ENCODE measurements at places on chromosomes 7 and 10.

DNA sequence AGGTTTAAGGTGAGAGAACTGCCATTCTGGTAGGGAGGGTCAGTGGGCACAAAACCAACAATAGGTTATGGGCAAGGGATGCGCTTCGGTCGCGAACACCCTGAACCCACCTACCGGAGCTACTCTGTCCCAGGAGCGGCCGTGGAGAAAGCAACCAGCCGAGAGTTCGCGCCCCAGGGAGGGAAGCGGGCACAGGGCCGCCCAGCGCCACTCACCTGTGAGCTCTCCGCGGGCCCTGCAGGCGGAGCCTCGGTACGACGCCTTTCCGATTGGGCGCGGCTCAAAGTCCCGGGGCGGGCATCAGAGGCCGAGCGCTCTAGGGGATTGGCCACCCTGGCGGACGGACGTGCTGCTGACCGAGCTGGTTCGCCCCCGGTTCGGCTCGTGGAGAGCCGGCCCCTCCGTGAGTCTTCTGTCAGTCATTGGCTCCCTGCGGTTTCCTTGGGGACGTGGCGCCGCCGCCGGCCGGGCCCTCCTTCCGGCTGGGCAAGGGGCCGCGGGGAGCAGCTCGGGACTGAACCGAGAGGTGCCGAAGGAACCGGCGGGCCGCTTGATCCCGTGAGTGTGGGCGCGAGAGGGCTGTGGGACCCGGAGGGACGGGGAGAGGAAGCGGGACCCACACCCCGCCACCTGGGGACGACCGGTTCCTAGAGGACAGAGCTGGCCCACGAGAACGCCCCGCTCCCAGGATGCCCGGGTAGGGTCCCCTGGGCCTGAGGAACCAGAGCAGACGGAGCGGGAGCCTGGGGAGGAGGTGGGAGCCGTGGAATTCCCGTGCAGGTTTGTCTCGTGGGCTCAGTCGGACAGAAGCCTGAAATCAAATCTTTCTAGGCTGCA lies at the start of gene ENTPD7:
TSS of gene ENTPD7 (plus strand) at position 479 of the 837 bp plus-strand sequence. CDS start 448 bp downstream, outside the sequence.
- DNase-seq: peak; percentile 89

GRCh38 chr10:22468570-22469320 lies 123.4 kb downstream of the SPAG6 start:
- no peak for DNase-seq

DNA sequence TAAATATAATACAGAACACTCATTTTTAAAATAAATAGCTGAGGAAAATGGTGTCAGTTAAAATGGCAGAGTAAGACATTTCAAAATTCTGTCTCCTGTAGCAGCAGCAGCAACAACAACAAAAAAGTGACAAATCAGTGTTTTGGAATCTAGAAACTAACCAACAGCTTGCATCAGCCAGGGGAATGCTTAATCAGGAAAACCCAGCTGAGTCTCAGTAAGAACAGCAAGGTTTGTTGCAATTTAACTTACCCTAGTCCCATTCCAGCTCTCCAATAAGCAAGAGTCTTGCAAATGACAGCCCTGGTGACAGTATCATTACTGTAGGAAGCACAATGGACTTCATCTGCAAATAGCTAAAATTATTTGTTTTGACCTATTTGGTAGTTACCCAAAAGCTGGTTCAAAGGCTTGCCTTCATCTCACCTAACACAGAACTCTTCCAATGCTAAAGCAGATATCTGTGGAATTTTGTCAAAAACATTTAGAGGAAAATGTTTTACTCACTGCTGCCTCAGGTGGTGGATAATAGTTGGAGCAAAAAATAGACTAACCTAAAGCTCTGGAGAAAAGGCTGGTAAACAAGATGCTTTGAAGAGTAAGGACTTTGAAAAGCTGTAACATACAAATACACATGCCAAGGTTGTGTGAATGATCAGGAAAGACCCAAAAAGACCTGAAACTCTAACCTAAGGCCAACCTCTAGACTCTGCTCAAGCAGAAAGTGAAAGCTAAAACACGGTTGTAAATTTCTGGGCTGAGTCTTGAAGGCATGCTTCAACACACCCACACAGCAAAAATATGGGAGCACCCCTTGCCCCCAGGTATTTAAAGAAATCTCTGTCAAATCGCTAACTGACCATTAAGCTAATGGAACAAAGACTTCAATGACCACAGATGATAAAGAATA lies 9.9 kb upstream of the ARHGAP22 start:
- no peak for DNase-seq

DNA sequence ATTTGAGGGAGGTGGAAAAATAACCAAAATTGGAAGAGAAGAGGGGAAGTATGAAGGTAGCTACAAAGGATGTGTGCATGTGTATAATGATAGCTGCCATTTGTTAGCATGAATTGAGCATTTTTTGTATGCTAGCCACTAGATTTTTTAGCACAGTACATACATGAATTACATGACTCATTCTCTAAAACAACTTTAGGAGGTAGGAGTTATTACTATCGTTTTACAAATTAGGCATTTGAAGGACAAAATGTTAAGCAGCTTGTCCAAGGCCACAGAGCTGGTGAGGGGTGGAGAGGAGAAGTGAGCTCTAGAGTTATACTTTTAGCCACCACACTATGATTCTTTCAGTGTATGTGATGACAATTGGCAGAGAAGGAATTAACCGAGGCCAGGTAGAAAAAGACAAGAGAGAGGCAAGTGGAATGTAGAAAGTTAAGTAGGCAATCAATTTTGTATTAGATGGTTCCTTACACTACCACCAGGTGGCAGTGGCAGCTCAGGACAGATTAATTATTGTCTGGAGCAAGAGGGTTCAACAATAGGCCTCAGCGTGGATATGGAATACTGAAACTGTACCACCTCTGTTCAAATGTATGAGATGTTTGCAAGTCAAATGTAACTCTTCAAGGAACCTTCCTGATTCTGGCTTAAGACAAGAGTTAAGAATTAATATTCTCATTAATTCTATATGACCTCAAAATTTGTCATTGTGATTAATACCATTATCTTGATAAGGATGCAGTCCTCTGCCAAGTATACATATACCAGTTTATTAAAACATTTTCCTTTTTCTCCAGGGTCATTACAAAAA lies 128.0 kb downstream of the MBL2 start:
- no peak for DNase-seq

- DNase-seq: no peak
Measured at GRCh38 chr10:57362811-57363210, 904.9 kb downstream of the IPMK start.

GRCh38 chr10:58473976-58474375 lies 38.7 kb upstream of the BICC1 start:
- DNase-seq: no peak

DNA sequence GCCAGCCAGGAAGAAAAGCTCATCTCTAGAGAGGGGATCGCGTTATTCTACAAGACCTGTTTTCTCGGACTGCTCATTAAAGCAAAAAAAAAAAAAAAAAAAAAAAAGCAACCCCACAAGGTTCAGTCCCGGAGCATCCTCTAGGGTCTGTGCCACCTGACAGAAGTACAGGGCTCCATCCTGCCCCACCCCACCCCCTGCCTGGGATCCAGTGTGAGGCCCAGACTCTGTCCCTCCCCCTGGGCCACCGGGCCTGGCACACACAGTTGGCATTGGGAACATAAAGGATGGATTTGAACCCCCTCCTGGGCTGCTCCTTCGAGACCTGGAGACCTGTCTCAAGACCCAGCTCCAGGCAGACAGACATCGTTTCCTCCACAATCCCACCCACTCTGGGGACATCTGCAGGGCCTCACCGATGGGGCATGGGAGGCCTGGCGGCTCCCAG lies 688 bp downstream of the ORAI2 start:
- DNase-seq: peak; percentile 30

DNA sequence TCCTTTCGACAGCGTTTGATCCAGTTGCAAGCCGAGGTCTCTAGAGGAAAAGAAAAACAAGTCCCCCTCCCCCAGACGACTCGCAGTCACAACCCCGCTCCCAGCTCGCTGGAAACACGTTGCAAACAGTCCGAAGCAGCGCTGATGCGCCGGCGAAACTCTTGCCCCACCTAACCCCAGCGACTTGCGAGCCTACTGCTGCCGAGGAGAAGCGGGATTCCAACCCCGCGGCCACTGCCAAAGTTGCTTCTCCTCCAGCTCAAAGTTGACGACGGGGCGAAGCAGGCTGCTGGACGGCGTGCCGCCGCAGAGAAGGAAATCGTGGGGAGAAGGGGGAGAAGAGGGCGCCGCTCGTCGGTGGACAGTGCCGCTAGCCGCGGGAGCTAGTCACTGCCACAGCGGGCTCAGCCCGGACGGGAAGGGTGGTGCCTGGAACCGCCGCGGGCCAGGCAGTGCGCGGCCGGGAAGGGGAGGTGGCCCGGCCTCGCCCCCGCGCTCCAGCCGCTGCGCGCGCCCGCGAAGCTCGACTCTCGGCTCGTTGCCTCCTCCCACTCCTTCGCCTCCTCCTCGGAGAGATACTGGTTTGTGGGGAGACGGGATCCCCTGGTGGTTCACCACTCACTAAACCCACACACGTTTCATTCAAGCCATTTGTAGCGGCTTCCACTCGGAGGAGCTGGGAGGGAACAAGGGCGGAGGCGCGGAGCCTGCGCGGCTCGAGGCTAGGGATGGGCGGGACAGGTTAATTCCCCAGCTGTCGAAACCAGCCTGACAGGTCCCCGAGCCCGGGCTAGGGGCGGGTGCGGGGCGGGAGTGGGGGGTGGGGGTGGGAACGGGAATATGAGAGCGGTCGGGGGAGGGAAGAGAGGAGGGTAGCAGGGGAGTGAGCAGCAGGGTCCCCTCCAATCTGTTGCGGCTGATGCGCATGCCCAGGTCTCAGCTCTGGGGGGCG lies at the start of gene GPR37:
TSS of gene GPR37 (minus strand) at position 392 of the 952 bp plus-strand sequence. CDS start 816 bp downstream, outside the sequence.
- DNase-seq: peak; percentile 3

DNA sequence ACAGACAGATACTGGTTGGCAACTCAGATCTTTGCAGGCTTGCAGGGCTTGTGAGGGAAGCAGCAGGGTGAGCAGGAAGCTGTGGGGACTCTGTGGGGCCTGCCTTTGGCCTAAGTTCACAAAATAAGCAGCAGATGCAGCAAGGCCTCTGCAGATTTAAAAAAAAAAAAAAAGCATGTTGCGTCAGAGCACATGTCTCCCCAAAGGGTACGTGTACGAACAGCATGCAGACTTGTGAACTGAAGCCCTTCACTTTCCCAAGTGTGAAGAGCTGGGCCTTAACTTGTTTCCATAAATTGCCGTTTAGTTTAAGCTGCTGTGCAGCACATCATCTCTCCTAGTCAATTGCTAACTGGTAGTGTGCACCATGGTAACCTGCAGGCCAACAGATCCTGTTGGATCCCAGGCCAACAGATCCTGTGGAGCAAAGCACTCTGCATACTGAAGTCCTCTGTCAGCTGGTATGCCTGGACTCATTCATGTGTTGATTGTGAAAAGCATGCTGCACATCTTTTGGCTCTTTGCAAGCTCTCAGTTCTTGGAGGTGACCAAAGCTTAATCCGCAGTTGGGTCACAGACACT lies 10.8 kb upstream of the XPNPEP1 start:
- DNase-seq: peak; percentile 53

- no peak for DNase-seq
Measured at GRCh38 chr10:49526619-49527018, 12.3 kb downstream of the ERCC6 start.

DNA sequence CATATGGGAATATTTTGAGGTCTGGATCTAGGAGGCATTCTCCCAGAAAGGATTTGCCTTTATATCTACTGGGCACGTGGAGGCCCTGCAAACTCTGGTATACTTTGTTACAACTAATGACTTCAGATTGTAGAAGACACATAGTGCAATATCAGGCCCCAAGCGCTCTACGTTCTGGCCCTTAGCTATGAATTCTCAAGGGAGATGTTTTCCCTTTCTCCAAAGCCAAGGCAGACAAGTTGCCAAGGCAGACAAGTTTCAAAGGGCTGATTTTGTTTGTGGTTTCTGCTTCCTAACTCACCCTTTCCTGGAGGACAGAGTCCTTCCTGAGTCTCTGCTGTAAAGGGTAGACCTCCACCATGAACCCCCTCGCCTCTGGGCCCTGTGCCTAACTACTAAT lies 99.4 kb upstream of the CTTNBP2 start:
- DNase-seq: no peak

- peak; percentile 72 for DNase-seq
Measured at GRCh38 chr7:99624484-99624883, 7.7 kb downstream of the ZSCAN25 start.

DNA sequence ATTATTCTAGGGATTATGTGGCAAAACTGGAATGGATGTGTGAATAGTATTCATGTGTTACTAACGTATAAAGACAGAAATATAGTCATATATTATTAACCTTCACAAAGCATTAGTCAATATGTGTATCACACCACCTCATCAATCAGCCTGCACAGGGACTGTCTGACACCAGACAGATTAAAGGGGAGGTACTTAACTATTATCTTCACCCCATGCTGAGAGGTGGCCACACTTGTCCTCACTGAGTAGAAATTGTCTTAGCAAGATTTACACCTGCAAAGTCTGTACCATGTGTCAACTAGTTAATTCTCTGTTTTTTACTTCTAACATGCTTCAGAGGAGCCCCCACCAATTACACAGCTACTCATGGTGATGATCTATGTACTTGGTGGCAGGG lies 146.3 kb upstream of the LRGUK start:
- no peak for DNase-seq

DNA sequence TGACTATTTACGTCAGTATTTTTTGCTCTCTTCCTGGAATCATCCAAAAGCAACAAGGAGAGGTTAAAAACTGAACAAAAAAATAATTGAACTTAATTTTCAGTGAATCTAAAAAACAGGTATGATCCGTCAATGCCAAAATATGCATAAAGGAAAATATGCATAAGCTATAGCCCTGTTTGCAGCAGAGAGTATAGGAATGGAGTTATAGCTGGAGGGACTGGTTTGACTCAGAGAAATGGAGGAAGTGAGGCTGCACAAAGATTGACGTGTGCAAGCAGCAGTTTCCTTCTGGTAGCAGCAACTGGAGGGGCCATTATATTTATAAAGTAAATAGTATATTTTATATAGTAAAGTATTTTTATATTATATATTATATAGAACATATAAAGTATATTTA lies 37.1 kb downstream of the GNG11 start:
- no peak for DNase-seq

- DNase-seq: peak; percentile 17
Measured at GRCh38 chr10:102752934-102753664, 9.4 kb downstream of the WBP1L start.

GRCh38 chr7:57328963-57329362 lies 121.0 kb upstream of the ZNF716 start:
- no peak for DNase-seq

GRCh38 chr7:151830121-151830830 lies 46.6 kb downstream of the PRKAG2 start:
- no peak for DNase-seq

DNA sequence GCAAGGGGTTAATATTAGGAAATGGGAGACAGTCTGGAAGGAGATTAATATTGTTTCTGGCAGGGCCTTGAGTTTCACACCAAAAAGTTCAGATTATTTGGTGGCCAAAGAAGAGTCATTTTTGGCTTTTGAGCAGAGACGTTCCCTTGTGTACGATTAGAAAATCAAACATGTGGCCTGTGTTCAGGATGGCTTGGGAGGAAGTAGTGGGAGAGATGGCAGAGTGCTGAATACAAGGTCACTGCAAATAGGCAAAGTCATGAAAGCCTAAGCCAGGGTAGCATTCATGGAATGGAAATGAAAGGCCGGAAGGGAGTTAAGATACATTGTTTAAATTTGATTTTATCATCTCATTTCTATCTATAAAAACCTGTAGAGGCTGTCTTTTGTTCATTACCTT lies 9.5 kb upstream of the GGCT start:
- DNase-seq: no peak
